ENCODE measurements at places on chromosomes 6 and 20.

DNA sequence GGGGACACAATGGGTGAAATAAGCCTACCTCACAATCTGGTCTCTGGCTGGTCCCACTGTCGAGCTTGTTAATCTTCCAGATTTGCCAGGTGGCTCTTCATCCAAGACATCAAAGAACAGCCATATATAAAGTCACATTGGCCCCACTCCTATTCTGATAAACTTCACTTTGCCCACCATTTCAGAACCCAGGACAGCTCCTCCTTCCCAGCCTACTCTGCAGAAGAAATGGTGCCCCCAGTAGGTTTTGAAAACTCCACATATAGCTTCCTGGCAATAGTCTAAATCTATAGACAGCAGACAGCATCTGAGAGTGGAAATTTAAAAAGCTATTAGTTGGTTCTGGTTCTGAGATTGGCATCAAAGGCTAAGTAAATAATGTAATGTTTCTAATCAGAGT lies 143.1 kb upstream of the PCSK2 start:
- no peak for DNase-seq

DNA sequence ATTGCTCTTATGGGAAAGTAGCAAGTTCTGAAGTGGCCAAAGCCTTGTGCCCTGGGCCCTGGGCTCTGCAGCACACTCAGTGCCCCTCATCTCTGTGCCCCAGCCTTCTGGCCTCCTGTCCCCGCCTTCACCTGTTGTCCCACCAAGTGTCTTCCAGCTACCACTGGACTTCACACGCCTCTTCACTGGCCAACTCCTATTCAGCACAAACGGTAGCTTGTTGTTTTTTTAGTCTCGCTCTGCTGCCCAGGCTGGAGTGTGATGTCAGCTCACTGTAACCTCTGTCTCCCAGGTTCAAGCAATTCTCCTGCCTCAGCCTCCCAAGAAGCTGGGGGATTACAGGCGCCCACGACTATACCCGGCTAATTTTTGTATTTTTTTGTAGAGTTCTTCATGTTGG lies 4.8 kb downstream of the CCHCR1 start:
- DNase-seq, result no peak

GRCh38 chr20:12925210-12925755 lies 83.5 kb upstream of the SPTLC3 start:
- peak; percentile 86 for DNase-seq

DNA sequence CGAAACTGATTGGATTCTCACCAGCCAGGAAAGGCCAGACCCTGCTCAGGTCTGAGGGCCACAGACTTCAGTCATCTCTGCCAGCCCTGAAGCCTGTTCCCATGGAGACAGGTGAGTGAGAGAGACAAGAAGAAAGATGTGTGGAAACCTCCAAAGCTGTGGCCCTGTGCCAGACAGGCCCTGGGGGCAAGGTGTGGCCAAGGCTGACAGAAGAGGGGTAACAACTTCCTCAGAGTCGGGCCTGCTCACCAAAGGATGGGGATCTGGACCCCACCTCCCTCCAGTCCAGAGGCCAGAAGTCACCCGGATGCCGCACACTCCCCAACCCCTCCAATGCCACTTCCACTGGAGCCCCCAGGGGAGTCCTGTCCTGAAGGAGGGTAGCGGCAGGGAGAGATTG lies 73.6 kb downstream of the MDGA1 start:
- no peak for DNase-seq

- no peak for DNase-seq
Observed at GRCh38 chr20:64114356-64114971, 7.1 kb upstream of the NPBWR2 start.

DNA sequence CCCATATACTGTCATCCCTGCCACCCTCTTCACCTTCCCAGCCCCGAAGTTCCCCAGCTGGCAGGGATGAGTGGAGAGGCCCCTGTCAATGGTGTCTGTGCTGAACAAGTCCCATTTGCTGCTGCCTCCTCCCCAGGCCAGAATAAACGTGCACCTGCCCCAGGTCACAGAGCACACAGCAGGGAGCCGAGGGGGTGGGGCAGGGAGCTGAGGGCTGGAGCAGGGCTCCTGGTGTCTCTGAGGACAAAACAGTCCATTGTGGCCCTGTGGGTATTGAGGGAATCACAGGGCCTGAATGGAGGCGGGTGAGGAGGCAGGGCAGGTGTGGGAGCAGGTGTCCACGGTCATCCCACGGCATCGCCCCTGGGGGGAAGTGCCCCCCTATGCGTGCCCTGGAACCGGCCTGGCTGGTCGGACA lies 55.8 kb downstream of the SNAI1 start:
- DNase-seq, result no peak

GRCh38 chr6:82573254-82573972 lies 209.8 kb downstream of the TPBG start:
- no peak for DNase-seq

GRCh38 chr20:5212907-5213487 lies 86.2 kb downstream of the CDS2 start:
- no peak for DNase-seq

GRCh38 chr20:20003031-20003954 lies 13.9 kb upstream of the NAA20 start:
- no peak for DNase-seq

- no peak for DNase-seq
Observed at GRCh38 chr20:37382482-37383120, 36.7 kb downstream of the SRC start.

- peak; percentile 77 for DNase-seq
Observed at GRCh38 chr20:6765469-6766058, 1.9 kb upstream of the BMP2 start.

GRCh38 chr6:170294298-170294730 lies 3.4 kb upstream of the DLL1 start:
- DNase-seq, result no peak

- DNase-seq, result no peak
Observed at GRCh38 chr6:160277546-160277945, 18.9 kb upstream of the SLC22A2 start.

All from mesenchymal stem cell (in vitro differentiated cells and primary cell).